Activated CD4-positive, alpha-beta T cell treated with anti-CD3 and anti-CD28 coated beads for 1 hour (primary cell): ENCODE measurements at places on chromosomes 1 and 21.

DNA sequence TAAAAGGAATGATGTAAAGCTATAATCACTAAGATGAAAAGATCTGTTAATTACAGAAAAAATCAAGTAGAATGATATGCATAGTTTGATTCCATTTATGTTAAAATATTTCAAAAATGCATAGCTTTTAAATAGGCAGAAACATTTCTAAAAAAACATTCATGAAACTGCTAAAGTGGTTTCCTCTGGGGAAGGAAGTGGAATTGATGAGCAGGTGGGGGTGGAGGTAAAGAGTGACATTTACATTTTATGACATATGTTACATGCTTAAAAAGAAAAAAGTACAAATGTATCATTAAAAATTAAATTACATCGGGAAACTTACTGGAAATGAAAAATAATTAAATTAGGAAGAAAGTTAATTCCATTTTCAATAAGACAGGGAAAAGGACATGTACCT, 42.8 kb upstream of the JAK1 start:
- no peak for DNase-seq

GRCh38 chr1:164054331-164054730, 504.7 kb upstream of the PBX1 start:
- no peak for DNase-seq

DNA sequence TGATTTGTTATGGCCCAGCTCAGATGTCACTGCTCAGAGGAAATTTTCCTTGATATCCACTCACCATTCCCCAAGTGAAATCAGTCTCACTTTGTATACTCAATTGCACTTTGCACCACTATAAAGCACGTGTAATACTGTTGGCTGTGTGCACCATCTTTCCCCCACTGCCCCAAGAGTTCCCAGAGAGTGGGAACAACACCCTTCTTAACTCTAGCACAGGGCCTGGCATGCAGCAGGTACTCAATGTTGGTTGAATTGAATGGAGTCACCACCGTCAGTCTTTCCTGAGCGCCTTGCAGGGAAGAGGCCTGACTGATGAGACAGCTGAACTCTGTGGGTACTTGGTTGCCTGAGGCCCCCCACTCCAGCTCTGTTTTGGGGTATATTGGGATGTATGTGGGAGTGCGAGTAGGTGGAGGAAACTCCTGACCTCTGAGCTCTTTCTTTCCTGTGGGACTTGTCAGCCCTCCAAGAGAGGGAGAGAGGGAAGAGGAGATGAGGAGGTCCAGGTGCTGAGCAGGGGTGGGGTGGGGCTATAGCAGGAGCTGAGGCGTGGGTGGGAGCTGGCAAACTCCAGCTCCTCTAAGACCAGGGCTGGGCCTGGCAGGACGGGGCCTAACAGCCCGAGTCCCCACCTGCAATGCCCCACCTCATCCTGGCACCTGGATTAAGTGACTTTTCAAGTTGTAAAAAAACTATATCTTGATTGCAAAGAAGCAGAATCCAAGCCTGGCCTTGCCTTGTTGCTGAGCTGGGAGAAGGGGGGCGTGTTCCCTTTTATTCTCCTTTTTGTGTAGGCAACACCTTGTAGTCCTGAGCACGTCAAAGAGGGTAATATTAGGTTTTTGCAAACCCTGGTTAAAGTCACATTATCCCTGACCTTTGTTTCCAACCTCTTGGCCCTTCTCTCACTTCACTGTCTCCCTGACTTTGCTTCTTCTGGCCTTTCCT, 19.4 kb upstream of the WASF2 start:
- DNase-seq = no peak

DNA sequence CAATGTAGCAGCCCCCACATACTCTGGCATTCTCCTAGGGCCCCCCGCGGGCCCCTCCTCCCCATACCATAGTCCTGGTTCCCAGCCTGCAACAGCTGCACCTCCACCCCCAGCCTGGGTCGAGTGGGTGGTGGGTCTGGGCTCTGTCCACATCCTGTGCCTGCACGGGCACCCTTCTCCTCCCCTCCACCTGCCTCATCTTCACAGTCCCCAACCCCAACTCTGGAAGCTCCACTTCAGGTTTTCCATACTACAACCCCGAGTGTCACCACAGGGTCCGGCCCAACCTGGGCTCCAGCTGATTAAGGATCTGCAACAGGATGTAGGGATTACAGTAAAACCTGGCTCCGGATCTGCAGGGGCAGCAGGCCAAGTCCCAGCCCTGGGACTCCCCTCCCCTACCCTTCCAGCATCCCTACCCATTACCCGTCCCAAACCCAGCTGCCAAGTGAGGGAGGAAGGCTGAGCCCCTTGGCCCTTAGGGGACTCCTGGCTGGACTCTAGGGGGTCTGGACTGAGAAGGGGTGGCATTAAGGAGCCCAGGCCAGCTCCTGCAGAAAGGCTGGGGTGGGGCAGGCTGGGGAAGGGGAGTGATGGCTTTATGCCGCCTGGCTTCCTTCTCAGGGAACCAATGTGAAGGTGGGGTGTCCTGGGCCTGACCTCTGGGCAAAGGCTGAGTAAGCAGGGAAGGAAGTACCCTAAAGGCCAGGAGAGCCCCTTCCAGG, 116.8 kb downstream of the CASZ1 start:
- DNase-seq = no peak

DNA sequence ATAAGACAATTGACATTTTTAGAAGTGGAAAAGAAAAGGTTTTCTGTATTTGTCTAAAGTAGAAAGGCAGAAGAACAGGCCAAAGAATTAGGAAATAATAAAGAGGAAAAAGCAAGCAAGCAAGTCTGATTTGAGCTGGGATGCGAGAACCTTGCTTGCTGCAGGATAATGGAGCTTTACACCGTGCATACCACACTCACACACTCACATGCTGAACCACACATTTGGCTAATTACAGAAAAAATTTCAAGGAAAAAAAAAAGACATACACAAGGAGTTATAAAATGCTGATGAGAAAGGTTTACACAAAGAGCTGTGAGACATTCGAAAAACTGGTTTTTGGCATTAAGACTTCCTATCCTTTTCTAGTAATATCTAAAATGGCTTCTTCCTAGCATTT, 593.9 kb downstream of the KIF26B start:
- no peak for DNase-seq

GRCh38 chr1:7517611-7518330, 253.3 kb upstream of the VAMP3 start:
- no peak for DNase-seq

GRCh38 chr1:179702946-179703539, 40.0 kb upstream of the FAM163A start:
- no peak for DNase-seq

GRCh38 chr1:9912264-9912936, 2.3 kb upstream of the CTNNBIP1 start:
- no peak for DNase-seq

GRCh38 chr1:76066394-76066793, 8.2 kb upstream of the ST6GALNAC3 start:
- DNase-seq = no peak

DNA sequence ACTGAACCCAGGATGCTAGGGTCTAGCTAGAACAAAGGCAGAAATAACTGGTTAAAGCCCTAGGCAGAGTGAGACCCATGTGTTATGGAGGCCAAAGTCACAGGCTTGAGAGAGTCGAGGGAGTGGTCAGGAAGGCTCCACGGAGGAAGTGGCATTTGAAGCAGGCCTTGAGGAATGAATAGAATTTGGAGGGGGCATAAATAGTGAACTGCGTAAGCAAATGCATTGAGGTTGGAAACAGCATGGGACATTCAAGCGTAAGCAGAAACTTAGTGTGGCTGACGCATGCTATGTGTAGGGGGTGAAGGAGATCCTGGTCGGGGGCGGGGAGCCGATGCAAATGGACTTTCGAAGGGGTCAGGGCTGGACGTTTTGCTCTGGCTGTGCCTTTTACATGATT, 11.5 kb downstream of the AZIN2 start:
- DNase-seq = no peak

- DNase-seq = no peak
Measured at GRCh38 chr1:160137216-160137862, 14.1 kb upstream of the ATP1A4 start.

GRCh38 chr21:33747420-33747819, 105.1 kb downstream of the ITSN1 start:
- DNase-seq = no peak
